Stimulated activated CD4-positive, alpha-beta T cell treated with anti-CD3 and anti-CD28 coated beads, Interleukin-12 subunit alpha, Interleukin-12 subunit beta, amount 100 ng/mL, for 48 hours (primary cell): ENCODE measurements at places on chromosomes 16 and 17.

DNA sequence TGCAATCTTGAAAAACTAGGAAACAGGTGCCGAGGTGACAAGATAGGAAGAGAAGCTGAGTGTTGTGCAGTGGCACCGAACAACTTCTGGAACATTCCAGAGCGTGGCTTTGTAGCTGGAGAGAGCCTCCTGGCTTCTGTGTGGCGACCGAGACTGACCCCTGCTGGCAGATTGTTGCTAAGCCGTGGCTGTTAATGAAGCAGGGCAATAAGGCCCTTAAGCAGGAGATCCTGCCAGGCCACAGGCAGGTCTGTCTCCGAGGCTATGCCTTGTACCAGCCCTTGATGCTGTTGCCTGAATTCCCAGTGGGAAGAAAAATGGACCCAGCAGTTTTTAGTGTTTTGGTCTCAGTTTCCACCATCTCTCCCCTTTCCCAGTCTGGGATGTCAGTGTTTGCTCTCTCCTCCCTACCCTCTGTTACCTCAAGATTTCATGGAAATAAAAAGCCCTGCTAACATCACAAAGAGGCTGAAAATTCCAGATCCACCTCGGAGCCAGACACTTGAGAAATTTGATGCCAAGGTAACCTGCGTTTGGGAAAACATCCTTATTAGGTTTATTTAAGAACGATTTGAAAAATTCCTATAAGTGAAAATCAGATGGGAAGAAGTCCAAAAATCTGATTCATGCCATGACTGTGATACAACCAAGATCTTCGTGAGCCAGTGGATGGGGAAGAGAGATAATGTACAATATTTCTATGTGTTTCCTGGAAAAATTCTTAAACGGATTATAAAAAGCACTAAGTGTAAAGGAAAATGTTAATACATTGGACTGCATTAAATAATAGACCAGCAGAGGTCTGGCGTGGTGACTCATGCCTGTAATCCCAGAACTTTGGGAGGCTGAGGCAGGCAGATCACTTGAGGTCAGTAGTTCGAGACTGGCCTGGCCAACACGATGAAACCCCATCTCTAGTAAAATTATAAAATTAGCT is 265.1 kb downstream of the PRKCA start:
- DNase-seq: peak; percentile 84

DNA sequence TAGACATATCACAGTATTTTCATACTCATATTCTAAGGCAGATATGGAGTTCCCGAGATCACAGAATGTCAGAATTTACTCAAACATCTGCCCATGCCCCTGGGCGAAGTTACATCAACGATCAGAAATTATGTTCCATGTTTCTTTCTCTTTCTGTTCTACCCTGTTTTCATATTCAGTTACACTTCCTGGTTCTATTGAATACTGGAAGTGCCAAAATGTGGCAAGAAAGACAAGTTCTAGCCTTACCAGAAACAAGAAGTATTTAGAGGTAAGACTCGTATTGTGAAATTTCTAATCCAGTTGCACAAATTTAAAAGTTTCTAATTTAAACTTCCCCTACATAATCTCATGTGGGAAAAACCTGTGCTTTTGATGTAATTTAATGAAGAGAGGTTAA is 36.1 kb downstream of the KCNJ2 start:
- DNase-seq: no peak

- DNase-seq: no peak
These were observed 39.3 kb downstream of the ENGASE start for GRCh38 chr17:79113699-79114457.

- no peak for DNase-seq
These were observed 380 bp downstream of the HS3ST3A1 start for GRCh38 chr17:13601322-13601775.

DNA sequence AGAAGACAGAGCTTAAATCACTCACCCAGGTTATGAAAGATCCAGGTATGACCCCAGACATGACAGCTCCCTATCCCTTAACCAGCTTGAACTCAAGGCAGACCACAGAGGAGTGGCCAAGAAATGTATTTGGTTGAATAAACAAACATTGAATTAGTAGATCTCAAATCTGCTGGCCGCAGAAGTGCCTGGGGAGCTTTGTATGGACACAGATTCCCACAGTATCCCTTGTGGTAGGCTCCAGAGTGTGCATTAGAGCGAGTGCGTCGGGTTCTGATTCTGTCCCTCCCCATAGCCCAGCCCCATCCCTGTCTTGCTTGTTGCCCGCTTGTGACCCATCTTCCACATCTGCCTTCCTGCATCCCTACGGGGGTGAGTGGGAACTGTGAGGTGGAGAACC is 118.8 kb upstream of the FOXF1 start:
- no peak for DNase-seq

- no peak for DNase-seq
These were observed 11.7 kb downstream of the TMEM100 start for GRCh38 chr17:55710829-55711496.

DNA sequence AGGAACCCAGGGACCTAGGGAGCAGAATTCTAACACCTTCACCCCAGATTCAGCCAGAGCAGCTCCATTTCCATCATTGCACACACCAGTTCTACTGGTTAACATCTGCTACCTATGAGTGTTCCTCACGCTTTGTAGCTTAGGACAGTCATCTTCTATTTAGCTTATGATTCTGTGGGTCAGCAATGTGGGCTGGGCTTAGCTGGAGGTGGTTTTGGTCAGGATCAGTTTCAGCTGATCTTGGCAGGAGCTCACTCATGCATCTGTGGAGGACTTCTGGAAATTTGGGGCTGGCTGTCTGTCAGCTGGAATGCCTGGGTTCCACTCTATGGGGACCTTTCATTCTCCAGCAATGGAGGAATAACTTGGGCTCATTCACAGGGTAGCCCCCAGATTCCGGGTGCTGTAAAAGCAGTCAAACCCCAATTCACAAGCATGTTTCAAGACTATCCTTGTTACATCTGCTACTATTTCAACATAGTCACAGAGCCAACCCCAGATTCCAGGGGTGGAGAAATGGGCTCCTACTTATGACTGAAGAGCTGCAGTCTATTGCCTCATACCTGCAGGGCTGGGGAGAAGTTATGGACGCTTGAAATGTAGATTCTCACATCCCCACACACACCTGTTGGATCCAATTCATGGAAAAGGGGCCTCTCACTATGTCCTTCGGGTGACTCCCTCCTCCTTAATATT is 3.4 kb upstream of the HP start:
- DNase-seq: no peak

GRCh38 chr17:20223808-20224328 is 214.7 kb downstream of the SPECC1 start:
- DNase-seq: no peak

- no peak for DNase-seq
These were observed 159.1 kb upstream of the CDH11 start for GRCh38 chr16:65280845-65281512.
